Colonic mucosa (tissue), 4 donors: ENCODE measurements at places on chromosomes 2 and 18. TPM values are rescaled to one million over a fixed set of nuclear protein-coding genes. Genes with fewer than 3 reads are reported as not detected.
A peak's percentile ranks its signal among the peaks of the same experiment; 100 is the strongest.

SERPINB3 gene
- not detected for total RNA-seq

DNA sequence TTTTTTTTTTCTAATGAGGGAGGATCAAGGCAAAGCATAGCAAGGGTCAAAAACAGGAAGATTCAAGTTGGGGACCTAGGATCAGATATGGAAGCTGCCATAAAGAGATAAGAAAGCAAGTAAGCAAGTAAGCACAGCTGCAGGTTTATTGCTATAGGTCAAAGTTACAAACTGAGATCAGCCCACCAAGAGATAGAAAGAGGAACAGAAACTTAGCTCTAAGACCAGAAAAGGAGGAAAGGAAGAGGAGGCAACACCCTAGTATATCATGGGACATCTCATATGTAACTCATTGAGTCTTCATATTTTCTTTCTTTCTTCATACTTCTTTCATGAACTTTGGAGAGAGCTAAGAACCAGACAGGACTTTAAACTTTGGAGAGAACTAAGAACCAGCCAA is 295.9 kb upstream of the CRIM1 start:
- no peak for DNase-seq
- no peaks in the 10 kb centered on the region for H3K36me3 ChIP-seq
- H3K27ac ChIP-seq: peak overlapping the region; percentile 74
- no peaks in the 10 kb centered on the region for H3K4me1 ChIP-seq

DNA sequence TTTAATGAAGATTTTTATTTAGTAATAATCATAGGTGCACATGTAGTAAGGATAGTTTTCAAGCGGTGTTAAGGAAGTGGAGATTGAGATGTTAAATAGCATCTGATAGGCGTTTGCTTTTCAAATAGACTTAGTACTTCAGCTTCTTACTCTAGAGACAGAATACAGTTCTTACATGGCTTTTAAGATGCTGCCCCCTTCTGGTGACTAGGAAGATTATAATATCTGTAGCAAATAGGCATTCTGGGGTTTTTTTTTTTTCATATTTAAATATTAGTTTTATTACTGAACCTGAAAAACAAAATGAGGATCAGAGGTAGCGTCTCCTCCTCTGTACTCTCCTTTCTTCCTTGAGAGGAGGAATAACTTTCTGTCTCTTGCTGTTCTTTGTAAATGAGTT is 100.2 kb downstream of the AGAP1 start:
- no peak overlapping the region for H3K27ac ChIP-seq
- no peak for DNase-seq
- no peak overlapping the region for H3K4me3 ChIP-seq
- H3K36me3 ChIP-seq: no peaks in the 10 kb centered on the region
- H3K4me1 ChIP-seq: no peaks in the 10 kb centered on the region

- no peaks in the 10 kb centered on the region for H3K27me3 ChIP-seq
- H3K4me3 ChIP-seq: no peak overlapping the region
- H3K36me3 ChIP-seq: no peaks in the 10 kb centered on the region
- no peak for DNase-seq
- H3K4me1 ChIP-seq: no peaks in the 10 kb centered on the region
- no peak overlapping the region for H3K27ac ChIP-seq
Observed at GRCh38 chr18:55300936-55301531, 287.0 kb downstream of the TCF4 start.

HTR2B gene
- total RNA-seq: 0.27 TPM

EVX2 gene
- total RNA-seq: not detected

GRCh38 chr2:85308896-85309555 is 18.8 kb downstream of the TGOLN2 start:
- H3K4me1 ChIP-seq: peaks cover 9% of the 10 kb centered on the region
- no peaks in the 10 kb centered on the region for H3K27me3 ChIP-seq
- DNase-seq: peak; percentile 57
- H3K4me3 ChIP-seq: no peak overlapping the region
- H3K36me3 ChIP-seq: no peaks in the 10 kb centered on the region

DNA sequence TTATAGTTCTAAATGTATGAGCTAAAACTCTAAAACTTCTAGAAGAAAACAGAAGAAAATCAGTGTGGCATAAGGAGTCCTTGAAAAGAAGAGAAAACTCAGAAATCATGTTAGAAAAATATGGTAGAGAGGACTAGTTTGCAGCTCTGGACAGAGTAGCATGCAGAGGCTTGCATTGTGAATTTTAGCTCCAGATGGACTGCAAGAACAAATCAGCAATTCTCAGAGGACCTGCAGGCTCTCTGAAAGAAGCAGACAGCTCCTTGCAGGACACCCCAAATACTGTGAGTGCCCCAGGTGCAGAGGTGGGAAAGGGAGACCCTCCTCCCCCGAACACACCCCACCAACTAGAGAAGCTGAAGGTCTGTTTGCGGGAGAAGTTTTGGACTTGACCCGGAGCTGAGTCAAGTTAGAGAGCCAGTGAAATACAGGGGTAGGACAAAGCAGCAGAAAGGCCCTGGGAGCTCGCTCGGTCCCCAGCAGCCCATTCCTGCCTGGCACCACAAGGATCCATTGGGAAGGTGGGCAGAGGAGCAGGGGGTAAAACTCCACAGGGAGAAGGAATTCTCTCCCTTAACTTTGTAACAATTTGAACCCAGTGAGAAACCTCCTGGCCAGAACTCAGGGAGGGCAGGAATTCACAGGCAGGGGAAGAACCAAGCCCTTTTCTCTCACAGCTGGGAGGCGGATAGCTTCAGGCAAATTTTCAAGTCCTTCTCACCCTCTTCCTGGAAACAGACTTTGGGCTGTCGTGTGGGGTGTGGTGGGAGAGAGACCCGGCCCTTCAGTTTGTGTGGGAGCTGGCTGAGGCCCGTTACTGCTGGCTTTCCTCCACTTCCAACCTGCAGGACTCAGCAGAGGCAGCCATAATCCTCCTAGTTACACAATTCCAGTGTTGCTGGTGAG is 216.2 kb upstream of the SLC35G4 start:
- H3K27ac ChIP-seq: no peak overlapping the region
- H3K4me1 ChIP-seq: no peaks in the 10 kb centered on the region
- H3K27me3 ChIP-seq: no peaks in the 10 kb centered on the region
- DNase-seq: no peak
- H3K4me3 ChIP-seq: no peak overlapping the region

DNA sequence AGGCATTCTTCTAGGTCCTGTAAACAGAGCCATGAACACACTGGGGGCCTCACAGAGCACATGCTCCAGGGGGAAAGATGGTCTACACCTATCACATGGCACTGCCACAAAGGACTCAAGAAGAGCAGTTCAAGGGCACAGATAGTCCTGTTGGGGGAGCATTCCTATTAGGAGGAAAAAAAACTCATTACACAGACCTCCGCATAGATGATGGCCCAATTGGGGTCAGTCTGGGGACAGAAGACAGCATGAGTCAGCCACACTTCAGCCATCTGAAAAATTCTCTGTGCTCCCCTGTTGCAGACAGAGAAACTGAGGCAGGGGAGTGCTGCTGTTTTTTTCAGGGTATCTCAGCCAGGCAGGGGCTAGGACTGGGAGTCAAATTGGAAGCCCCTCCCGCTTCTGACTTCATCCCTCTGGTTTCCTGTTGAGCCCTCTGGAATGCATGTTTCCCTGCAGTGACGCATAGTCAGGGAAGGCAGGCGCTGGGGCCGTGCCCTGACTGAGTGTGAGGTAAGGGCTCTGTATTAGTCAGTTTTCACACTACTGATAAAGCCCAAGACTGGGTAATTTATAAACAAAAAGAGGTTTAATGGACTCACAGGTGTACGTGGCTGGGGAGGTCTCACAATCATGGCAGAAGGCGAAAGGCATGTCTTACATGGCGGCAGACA is 67.9 kb downstream of the RHOB start:
- no peak overlapping the region for H3K4me3 ChIP-seq
- H3K27ac ChIP-seq: no peak overlapping the region
- DNase-seq: no peak
- no peaks in the 10 kb centered on the region for H3K36me3 ChIP-seq

DNA sequence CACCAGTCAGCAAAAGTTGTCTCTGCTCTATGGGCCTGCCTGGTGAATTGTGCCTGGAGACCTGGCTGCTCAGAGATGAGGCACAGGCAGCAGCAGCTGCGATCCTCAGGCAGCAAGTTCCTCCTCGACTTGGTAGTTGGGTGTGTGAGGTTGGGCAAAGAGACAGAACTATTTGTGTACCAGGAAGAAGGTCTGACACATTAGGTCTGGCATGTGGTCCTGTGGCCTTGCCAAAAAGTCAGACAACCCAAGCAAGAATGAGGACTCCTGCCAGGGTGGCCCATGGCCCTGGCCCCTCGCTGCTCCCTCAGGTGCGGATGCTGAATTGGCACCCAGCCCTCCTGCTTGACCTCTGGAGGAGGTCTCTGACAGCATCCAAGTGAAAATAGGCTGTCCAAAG is 192.7 kb downstream of the DYSF start:
- H3K36me3 ChIP-seq: no peaks in the 10 kb centered on the region
- H3K27ac ChIP-seq: no peak overlapping the region
- no peaks in the 10 kb centered on the region for H3K27me3 ChIP-seq

GRCh38 chr2:72138011-72138881 is 9.4 kb downstream of the CYP26B1 start:
- H3K27ac ChIP-seq: no peak overlapping the region
- no peaks in the 10 kb centered on the region for H3K36me3 ChIP-seq
- H3K4me3 ChIP-seq: no peak overlapping the region
- H3K27me3 ChIP-seq: peaks cover 2% of the 10 kb centered on the region
- H3K4me1 ChIP-seq: no peaks in the 10 kb centered on the region
- peak; percentile 61 for DNase-seq

SRD5A2 gene
- total RNA-seq: not detected

SETBP1 gene
- 11.8 TPM for total RNA-seq

- peak overlapping the region; percentile 88 for H3K4me3 ChIP-seq
- no peaks in the 10 kb centered on the region for H3K36me3 ChIP-seq
- no peaks in the 10 kb centered on the region for H3K4me1 ChIP-seq
- peak overlapping the region; percentile 79 for H3K27ac ChIP-seq
- H3K27me3 ChIP-seq: no peaks in the 10 kb centered on the region
Observed at GRCh38 chr2:63587814-63588384, 378 bp downstream of the WDPCP start.

DNA sequence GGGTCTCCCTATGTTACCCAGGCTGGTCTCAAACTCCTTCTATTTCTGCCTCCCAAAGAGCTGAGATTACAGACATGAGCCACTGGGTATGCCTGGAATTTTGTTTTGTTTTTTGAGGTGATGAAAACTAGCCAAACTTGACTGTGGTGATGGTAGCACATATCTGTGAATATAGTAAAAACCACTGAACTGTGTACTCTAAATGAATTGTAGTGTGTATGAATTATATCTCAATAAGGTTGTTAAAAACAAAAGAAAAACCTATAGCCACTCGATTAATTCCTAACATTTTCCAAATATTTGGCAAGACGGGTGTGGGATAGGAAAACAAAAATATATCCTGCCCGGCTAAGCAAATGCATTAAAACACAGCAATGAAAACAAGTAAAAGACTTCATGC is 1302.3 kb upstream of the CHAC2 start:
- H3K36me3 ChIP-seq: no peaks in the 10 kb centered on the region
- no peak overlapping the region for H3K4me3 ChIP-seq
- H3K27ac ChIP-seq: no peak overlapping the region

GRCh38 chr18:48875314-48875941 is 75.3 kb downstream of the SMAD7 start:
- H3K36me3 ChIP-seq: no peaks in the 10 kb centered on the region
- no peak overlapping the region for H3K27ac ChIP-seq
- no peaks in the 10 kb centered on the region for H3K4me1 ChIP-seq
- H3K4me3 ChIP-seq: no peak overlapping the region

DNA sequence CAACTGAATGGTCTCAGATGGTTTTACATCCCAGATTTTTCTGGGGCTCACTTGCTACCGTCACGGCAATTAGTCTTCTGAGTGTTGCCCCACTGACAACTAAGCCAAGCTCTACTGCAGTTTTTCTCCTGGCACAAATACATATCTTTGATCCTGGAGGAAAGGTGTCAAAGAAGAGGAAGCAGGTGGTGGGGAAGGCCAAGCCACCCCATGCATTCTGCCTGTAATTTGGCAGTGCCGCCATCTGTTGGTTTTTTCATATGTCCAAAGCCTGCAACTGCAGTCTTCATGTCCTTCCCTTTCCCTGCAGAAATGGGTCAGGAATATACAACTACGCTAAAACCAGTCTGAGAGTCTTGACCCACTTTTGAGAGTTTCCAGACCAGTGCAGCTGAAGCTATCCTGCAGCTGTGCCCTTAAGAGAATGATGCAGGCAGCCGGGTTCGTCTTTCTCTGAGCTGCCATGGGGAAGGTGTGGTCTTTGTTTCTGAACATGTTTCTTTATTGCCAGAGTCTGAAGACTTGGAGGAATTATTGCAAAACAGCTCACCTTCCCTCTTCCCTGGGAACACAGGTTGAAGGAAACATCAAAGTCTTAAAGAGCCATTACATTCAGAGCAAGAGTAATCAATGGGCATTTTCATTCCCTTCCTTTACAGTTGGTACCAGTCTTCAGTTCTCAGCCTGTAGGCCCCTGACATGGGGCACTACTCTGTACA is 71.8 kb upstream of the ATL2 start:
- H3K4me1 ChIP-seq: no peaks in the 10 kb centered on the region
- H3K36me3 ChIP-seq: no peaks in the 10 kb centered on the region
- H3K27ac ChIP-seq: no peak overlapping the region

DNA sequence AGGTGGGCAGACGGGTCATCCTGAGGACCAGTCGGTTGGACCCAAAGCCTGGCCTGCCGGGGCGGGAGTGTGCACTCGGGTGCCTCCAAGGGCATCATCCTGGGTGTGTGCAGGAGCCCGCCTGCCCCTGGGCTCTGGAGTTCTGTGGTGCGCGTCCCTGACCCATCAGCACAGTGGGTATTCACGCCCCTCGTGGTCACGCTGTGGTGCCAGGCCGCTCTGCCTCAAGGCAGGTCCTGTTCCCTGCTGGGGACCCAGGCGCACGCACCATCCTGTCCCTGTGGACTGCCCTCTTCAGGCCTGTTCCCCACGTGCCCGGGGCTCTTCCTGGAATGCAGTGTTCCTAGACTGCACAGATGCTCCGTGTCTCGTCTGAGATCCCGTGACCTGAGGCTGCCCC is 14.3 kb upstream of the D2HGDH start:
- H3K27me3 ChIP-seq: no peaks in the 10 kb centered on the region
- H3K27ac ChIP-seq: no peak overlapping the region
- DNase-seq: no peak
- H3K36me3 ChIP-seq: peaks cover 9% of the 10 kb centered on the region
- no peak overlapping the region for H3K4me3 ChIP-seq

SALL3 gene
- not detected for total RNA-seq

GRCh38 chr2:69946351-69947324 is 14.8 kb downstream of the ASPRV1 start:
- DNase-seq: no peak
- H3K27ac ChIP-seq: peak overlapping the region; percentile 34
- H3K4me3 ChIP-seq: no peak overlapping the region
- H3K4me1 ChIP-seq: peaks cover 5% of the 10 kb centered on the region
- no peaks in the 10 kb centered on the region for H3K27me3 ChIP-seq

DNA sequence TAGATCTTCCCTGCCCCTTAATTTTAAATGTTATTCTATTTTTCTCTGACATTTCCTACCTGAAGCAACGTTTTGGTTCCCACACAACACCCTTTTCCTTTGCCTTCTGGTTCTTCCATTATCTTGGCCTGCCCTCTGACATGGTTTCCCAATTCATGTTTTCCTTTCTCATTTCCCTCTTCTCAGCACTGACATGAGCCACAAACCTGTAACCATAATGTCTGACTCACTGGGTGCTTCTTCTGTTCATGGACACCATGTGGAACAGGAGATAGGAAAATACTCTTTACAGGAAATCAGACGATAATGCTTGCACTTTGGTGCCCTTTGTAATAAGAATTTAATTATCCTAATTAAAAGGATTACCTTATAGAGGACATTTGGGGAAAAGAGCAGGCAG is 142.0 kb downstream of the ZEB2 start:
- H3K27me3 ChIP-seq: no peaks in the 10 kb centered on the region
- H3K4me1 ChIP-seq: no peaks in the 10 kb centered on the region
- DNase-seq: no peak
- H3K36me3 ChIP-seq: no peaks in the 10 kb centered on the region

GRCh38 chr2:225056330-225057073 is 14.2 kb upstream of the DOCK10 start:
- no peak overlapping the region for H3K27ac ChIP-seq
- no peaks in the 10 kb centered on the region for H3K4me1 ChIP-seq
- no peak for DNase-seq
- H3K4me3 ChIP-seq: no peak overlapping the region

LYG1 gene
- total RNA-seq: 0.96 TPM
